ENCODE measurements at places on chromosomes 16 and 17.

DNA sequence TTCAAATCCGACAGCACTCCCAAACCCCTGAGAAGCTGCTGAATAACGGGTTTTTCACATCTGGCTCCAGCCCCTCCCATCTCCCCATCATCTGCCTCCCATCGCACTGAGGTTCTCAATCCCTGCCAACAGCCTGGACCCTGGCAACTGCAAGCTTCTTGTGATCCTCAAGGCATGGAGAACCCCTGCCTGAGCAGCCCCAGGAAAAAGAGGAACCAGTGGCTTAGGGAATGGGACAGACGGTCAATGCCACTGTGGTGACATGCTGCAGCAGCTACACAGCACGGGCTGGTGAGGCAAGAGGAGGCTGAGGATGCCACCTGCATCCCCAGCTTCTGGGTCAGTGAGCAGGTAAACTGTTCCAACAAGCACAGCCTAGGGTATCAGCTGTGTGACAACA lies 3.3 kb upstream of the MBTPS1 start:
- no peak for DNase-seq

DNA sequence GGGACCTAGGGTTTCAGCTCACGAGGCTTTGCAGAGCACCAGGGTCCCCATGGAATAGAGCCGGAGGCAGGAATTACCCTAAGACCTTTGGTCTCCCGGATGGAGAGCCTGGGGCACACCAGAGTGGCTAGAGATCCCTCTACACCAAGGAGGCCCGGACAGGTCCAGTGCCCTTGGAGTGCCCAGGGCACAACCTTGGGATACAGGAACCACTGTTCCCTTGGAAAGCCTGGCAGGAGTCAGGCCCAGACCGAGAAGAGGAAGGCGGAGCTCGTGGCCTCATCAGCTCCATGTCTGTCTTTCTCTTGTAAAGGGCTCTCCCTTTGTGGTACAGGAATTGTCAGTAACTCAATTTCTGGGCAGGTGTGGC lies 3.8 kb upstream of the DBNDD1 start:
- no peak for DNase-seq

DNA sequence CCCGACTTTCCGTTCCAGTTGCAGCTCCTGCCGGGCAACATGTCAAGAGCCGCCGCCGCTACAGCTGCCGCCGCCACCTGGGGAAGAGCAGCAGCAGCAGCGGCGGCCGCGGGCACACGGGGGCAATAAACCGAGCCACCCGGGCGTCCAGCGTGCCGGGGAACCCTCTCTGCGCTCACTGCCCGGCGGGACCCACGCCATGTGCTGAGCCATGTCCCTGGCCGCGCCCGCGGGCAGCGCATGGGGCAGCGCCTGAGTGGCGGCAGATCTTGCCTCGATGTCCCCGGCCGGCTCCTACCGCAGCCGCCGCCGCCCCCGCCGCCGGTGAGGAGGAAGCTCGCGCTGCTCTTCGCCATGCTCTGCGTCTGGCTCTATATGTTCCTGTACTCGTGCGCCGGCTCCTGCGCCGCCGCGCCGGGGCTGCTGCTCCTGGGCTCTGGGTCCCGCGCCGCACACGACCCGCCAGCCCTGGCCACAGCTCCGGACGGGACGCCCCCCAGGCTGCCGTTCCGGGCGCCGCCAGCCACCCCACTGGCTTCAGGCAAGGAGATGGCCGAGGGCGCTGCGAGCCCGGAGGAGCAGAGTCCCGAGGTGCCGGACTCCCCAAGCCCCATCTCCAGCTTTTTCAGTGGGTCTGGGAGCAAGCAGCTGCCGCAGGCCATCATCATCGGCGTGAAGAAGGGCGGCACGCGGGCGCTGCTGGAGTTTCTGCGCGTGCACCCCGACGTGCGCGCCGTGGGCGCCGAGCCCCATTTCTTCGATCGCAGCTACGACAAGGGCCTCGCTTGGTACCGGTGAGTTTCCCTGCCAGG lies 604 bp downstream of the HS3ST3B1 start:
- no peak for DNase-seq

DNA sequence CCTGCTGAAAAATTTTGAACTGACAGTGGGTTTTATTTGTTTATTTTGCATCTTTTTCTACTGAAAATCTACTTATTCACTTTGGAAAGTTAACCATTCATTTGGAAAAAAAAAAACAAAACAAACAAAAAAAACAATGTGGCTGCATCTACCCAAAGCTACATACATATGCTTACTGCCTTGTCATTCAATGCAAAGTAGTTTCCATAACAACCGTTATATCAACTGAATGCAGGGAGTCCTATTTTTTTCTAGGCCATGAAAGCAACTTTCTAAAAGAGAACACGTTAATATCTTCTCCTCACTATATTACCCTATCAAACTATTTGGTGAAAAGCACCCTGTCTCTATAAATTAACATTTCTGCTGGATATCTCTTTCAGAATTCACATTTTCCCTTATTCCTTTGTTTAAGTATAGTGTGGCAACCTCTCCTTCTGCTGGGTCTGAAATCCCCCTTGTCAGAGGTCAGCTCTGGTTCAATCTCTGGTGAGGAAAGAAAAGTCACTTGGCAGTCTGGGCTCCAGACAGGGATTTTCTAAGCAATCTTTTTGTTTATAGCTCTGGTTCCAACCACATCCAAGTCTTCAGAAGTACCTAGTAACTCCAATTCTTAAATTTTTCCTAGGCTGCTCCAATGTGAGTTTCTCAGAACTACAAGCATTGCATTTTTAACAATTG lies 528.4 kb upstream of the TOM1L1 start:
- DNase-seq, result no peak

DNA sequence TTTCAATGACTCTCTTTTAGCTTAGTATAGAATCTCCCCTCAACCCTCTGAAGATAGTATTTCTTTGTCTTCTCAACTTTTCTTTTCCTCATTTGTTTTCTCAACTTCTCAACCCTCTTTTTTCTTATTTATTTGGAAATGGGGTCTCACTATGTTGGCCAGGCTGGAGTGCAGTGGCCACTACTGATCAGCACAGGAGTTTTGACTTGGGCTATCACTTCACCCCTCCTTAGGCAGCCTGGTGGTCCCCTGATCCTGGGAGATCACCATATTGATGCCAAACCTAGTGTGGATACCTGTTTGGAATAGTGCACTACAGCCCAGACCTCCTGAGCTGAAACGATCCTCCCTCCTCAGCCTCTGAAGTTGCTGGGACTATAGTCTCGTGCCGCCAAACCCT lies 79.8 kb downstream of the PITPNC1 start:
- DNase-seq, result no peak

GRCh38 chr16:56789360-56789759 lies 59.4 kb downstream of the NUP93 start:
- DNase-seq, result peak; percentile 90
